ENCODE measurements at places on chromosomes 13 and 19.

DNA sequence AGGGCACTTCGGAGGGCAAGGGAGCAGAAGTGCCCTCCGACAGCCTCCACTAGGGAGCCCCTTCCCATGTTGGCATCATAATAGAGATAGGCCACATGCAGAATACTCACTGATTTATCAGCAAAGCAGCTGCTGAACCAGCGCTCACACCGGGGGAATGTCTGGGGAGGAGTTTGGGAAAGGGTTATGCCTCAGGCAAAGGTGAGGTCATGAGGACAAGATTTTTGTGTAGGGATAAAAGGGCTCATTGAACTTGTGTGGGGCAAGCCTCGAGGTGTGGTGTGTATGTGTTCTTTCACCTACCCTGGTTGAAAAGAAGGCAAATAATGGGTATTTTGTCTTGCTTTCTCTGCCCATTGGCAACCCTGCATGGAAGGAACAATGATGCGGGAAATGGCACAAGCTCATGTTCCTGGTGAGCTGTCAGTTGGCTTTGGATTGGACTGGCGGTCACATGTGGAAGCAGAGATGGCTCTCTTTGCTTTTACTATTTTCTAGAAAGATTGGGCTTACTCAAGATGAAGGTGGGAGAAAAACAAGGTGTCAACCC lies 39.1 kb upstream of the SLC7A9 start:
- DNase-seq, result no peak

DNA sequence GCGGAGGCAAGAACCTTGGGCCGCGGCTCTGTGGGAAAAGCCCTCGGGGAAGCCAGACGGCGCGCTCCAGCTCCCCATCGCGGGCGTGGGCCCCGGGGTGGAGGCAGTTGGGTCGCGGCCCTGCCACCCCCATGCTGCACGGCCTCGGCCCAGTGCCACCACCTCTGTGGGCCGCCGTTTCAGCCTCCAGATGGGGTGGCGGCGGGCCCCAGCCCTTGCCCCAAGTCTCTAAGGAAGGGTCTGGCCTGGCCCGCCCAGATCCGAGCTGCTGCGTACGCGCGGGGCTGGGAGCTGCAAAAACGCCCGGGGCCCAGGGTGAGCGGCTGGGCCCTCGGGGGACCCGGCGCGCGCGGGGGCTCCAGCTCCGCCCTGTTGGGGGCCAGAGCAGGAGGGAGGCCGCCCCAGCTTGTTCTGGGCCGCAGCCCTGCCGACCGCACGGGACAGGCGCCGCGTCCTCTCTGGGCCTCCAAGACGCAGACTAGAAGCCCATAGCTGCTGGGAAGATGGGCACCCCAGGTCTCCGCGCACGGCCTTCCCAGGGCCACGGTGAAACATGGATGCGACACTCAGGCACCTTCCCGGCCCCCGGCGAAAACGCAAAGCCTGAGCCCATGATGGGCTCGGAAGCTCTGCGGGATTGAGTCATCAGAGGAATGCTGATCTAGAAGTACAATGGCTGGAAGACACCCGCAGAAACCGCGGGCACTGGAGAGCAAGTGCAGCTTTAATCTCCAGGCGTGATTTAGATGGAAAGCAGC lies 110.1 kb downstream of the KCTD15 start:
- DNase-seq, result no peak

- DNase-seq, result no peak
These were observed 429.8 kb upstream of the ARGLU1 start for GRCh38 chr13:106997696-106998095.

DNA sequence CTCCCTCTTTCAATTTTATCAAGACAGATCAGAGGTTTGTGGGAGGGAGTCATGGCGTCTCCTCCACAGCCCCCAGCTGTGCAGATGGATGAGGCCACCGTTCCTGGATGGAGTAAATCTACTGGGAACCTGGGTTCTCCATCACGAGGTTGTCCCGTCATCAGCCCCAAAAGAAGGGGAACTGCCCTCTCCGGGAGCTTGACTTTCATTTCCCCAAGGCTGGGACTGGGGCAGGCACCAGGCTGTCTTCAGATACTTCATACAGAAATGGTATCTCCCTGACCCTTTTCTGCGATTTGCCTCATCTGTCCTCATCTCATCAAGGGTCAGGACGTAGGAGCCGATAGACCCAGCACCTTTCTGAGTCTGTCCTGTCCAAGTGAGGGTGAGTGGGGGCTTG lies 9.8 kb downstream of the LILRB2 start:
- DNase-seq, result no peak

DNA sequence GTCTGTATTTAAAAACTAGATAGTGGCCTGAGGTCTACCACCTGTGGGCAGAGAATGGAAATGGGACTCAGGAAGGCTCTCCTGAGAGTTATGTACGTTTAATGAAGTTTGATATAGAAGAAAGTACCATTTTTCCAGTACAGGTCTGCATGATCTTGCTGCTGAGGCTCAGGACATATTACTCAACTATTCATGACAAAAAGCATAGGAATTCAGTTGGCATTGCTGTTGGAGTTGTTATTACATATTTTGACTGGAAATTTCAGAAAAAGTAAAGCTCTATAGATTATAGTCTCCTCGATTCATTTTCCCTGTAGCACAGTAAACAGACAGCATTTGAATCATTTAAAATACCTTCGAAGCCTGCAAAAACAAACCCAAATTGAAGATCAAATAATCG lies 469.8 kb downstream of the DCT start:
- DNase-seq, result peak; percentile 17

DNA sequence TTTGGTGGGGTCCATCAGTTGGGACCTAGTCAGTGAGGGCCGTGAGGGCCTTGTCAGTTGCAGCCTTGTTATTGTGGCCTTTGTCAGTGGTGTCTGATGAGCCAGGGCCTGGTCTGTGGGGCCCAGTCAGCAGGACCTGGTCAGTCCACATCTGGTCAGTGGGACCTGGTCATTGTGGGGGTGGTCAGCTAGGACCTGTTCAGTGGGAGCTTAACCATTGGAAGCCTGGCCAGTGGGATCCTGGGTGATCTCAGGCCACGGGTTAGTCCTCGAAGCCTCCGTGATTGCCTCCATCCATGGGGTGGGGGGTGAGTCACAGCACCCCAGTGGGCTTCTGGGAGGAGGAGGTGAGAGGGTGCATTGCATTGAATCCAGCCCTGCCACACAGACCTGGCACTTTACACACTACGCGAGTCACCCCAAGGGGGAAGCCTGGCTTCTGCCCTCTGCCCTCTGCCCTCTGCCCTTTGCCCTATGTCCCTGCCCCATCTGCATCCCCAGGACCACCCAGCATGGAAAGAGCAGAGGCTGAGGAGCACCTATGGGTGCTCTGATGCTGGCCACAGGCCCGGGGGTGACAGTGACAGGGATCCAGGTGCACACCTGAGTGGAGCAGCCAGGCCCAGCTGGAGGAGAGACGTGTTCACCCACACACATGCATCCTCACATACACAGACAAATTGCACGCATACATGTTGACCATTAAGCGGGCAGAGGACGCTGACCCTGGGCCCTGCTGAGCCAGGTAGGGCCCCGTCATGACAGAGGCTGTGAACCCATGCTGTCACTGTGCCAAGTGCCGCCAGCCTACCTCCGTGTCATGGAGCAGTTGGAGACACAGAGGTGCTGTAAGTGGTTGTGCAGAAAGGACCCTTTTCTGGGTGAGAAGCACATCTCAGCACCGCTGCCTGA lies 59.8 kb upstream of the TPM4 start:
- DNase-seq, result no peak

- no peak for DNase-seq
These were observed 94.0 kb downstream of the ING1 start for GRCh38 chr13:110807546-110807945.

DNA sequence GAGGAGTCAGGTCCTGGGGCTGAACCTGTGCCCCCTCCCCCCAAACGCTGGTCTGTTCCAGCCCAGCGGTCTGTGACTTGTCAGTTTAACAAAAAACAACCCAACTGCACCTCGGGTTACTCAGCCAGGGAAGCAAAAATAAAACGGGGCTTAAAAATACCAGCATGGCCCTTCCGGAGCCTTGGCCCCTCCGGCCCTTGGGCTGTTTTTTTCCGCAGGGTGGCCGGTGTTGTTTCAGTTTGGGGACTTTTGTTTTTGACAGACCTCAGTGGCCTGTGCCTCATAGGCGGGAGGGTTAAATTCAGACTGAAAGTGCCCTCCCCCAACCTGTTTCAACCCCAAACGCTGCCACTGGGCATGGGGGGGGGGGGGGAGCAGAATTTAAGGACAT lies 4.0 kb downstream of the TCF3 start:
- no peak for DNase-seq

- DNase-seq, result peak; percentile 33
These were observed 665 bp downstream of the TUBGCP3 start for GRCh38 chr13:112587212-112587763.

GRCh38 chr13:49840266-49840665 lies 47.8 kb upstream of the KPNA3 start:
- no peak for DNase-seq

GRCh38 chr19:55076321-55076720 lies 652 bp downstream of the EPS8L1 start:
- no peak for DNase-seq

DNA sequence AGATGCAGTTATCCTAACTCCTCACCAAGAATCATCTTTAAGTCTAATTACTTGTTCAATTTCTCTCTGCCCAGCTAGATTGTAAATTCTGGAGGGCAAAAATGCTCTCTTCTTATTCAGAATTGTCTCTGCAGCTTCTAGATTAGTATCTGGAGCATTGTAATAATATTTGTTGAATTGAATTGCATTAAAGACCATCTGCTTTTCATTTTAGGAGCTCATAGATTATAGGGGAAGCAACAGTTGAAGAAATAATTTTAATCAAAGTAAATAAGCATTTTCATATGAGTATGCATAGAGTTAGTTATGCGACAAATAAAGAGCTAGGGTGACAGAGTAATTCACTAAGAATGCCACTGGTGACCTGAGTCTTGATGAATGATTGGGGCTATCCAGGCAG lies 222.8 kb downstream of the SPRY2 start:
- no peak for DNase-seq

- no peak for DNase-seq
These were observed 35.3 kb upstream of the MYO16 start for GRCh38 chr13:108594153-108594552.

DNA sequence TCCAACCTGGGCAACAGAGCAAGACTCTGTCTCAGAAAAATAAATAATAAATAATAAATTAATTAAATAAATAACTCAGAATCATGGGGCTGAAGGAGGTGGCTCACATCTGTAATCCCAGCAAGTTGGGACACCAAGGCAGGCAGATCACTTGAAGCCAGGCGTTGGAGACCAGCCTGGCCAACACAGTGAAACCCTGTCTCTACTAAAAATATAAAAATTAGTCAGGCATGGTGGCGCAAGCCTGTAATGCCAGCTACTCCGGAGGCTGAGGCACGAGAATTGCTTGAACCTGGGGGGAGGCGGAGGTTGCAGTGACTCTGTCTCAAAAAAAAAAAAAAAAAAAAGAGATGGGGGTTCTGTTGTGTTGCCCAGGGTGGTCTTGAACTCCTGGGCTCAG lies 7.2 kb downstream of the TMEM38A start:
- DNase-seq, result no peak

DNA sequence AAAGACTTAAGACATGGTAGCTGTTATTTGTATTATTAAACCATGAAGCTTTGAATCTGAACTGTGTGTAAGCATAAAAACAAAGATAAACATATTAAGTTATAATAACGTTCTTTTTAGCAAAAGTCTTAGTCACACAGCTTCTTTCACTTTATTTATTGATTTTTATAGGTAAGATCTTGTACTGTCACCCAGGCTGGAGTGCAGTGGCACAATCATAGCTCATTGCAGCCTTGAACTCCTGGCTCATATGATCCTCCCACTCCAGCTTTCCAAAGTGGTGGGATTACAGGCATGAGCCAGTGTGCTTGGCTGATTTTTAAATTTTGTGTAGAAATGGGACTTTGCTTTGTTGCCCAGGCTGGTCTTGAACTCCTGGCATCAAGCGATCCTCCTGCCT lies 13.4 kb downstream of the FARP1 start:
- no peak for DNase-seq
